ENCODE measurements at places on chromosomes 5 and 9.

- no peak for DNase-seq
Measured at GRCh38 chr9:8907868-8908267, 1108.3 kb upstream of the DMAC1 start.

GRCh38 chr5:80204808-80205614, 50.8 kb downstream of the SERINC5 start:
- DNase-seq, result no peak

DNA sequence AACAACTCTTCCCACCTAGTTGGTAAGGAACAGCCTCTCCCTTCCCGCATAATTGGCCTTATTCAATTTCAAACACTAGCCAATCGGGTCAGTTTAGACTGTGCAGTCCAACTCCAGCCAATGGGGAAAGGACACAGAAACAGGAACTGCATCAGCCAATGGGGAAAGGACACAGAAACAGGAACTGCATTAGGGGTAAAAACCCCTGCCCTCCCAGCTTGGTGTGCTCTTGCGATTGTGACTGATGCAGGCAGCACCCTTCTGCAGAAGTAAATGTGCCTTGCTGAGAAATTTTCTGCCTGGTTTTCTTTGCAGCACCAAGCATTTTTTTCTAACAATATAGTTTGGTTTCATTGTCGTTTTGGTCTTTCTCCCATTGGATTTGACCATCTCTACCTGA, 8.5 kb upstream of the GLT6D1 start:
- no peak for DNase-seq

DNA sequence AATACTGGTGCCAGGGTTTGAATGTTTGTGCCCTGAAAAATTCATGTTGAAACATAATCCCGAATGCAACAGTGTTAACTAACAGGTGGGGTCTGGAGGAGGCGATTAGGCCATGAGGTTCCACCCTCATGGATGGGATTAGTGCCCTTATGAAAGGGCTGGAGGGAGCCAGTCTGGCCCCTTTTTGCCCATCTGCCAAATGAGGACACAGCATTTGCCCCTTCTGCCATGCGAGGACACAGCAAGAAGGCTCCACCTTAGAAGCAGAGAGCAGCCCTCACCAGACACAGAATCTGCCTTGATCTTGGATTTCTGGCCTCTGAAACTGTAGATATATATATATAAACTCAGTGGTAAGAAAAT, 32.6 kb upstream of the RNF130 start:
- no peak for DNase-seq

DNA sequence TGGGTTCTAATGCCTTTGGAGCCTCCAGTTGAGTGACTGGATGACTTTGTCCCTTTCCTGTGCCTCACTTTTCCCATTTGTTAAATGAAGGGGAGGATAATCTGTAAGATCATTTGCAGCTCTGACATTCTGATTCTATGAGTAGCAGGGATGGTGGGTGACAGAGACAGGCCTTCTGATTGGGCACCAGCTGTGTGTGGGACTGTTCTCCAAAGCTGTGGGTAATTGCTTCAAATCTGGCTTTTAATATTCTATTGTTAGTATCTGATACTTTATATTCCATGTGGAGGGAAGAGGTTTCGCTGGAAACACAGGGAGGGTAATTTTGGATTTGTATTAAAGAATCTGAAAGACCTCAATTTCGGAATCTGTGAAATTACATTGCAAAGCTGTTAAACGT, 102.7 kb downstream of the FBXO38 start:
- DNase-seq, result no peak

DNA sequence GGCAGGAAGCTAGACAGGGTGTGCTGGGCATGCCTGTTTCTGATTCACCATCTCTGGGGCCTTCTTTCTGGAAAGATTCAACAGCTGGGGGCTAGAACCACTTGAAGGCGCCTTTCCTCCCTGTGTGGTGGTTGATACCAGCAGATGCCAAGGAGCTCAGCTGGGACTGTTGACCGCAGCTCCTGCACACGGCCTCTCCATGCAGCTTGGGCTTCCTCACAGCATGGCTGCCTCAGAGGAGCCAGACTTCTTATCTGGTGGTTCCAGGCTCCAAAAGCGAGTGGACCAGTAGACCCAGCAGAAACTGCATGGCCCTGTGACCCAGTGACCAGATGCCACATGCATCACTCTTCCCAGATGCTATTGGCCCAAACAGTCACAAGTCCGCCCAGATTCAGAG, 74.7 kb upstream of the COL5A1 start:
- DNase-seq, result no peak

DNA sequence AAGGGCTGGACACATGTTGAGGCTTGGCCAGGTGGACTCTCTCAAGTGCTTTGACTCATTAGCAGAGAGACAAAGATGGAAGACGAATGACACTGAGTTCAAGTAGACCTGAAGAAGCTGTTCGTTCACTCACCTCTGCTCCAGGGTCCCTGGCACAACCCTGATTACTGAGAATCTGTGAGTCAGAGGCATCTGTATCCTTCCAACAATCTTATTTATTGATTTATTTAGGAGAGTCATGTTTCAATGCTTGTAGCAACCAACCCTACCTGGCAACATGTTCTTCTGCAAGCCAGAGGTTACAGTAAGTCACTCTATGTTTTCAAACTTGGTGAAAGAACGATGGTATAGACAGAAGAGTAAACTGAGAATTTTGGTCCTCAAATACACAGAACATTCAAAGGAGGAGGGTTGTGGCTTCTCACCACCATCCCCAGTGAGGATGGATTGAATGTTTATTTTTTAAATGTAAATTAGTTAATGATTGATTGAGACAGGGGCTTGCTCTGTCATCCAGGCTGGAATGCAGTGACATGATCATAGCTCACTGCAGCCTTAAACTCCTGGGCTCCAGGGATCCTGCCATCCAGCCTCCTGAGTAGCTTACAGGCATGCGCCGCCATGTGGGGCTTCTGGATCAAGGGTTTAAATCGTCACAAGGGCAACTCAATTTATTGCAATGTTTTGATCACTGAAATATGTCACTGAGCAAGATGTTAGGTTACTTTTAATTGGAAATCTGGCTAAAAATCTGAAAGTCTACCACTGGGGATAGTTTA, 55.7 kb upstream of the CARTPT start:
- DNase-seq, result no peak

GRCh38 chr5:128202320-128202719, 118.8 kb downstream of the SLC12A2 start:
- no peak for DNase-seq

GRCh38 chr9:36149197-36149596, 12.7 kb downstream of the GLIPR2 start:
- DNase-seq, result peak; percentile 72

- DNase-seq, result no peak
Measured at GRCh38 chr5:116898917-116899316, 324.3 kb upstream of the SEMA6A start.

- DNase-seq, result no peak
Measured at GRCh38 chr5:35709688-35710087, 92.0 kb downstream of the SPEF2 start.

DNA sequence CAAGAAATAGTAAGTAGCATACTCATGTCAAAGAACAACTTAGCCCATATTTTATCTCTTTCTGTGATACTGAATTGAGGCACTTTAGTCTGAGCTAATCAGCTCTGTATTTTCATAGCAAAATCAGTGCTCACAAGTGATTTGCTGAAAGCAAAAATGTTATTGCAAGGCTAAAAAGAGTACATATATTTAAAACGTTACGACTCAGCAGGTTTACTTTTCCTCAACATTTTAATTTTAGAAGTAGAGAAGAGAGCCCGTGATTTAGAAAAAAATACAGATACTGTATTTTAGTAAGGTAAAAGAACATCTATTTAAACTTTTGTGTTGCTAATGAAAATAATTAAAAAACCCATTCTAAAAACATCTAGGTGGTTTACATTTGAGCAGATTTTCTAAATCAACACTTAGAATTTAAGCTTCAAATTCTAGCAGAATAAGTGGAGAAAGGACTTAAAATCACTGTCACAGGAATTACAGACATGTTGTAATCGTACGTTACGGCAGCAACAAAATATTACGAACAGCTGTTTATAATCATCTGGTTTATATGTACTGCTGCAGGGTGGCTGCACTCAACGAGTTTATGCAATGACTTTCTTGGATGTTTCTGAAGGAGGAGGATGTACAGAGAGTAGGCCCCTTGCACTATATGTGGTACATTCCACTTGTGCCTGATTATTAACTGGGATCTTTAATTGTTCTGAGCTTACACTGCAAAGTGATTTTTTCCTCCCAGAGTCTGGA, 20.1 kb downstream of the SREK1 start:
- DNase-seq, result peak; percentile 64

DNA sequence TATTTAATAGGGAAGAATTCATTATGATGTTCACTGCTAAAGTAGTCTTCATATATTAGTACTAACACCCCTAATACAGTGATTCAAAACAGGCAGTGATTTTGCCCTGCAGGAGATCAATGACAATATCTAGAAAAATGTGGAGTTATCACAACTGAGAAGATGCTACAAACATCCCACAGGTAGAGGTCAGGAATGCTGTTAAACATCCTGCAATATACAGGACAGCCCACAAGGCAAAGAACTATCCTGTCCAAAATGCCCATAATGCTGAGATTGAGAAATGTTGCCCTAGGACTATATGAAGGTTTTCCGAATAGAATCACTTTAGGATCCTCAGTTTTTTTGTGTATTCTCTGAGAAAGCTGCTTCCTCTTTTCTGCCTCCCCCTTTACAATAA, 15.3 kb downstream of the RORB start:
- no peak for DNase-seq

GRCh38 chr9:72622186-72622585, 100.8 kb downstream of the TMC1 start:
- no peak for DNase-seq

- DNase-seq, result no peak
Measured at GRCh38 chr9:73138516-73138915, 13.1 kb upstream of the ANXA1 start.
